Suppressor macrophage treated with lipopolysaccharide for 1 hour (primary cell): ENCODE measurements at places on chromosomes 12 and 14.
A peak's percentile ranks its signal among the peaks of the same experiment; 100 is the strongest.

- DNase-seq: no peak
Measured at GRCh38 chr12:12098691-12099015, 27.9 kb downstream of the BCL2L14 start.

DNA sequence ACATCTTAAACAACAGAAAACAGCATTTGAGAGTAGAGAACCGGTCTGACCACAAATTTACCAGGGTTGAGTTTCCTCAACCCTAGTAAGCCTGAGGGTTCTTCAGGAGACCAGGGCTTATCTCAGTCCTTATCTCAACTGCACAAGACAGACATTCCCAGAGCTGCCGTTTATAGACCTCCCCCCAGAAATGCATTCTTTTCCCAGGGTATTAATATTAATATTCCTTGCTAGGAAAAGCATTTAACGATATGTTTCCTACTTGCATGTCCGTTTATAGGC, 12.3 kb downstream of the TMEM117 start:
- DNase-seq: no peak

DNA sequence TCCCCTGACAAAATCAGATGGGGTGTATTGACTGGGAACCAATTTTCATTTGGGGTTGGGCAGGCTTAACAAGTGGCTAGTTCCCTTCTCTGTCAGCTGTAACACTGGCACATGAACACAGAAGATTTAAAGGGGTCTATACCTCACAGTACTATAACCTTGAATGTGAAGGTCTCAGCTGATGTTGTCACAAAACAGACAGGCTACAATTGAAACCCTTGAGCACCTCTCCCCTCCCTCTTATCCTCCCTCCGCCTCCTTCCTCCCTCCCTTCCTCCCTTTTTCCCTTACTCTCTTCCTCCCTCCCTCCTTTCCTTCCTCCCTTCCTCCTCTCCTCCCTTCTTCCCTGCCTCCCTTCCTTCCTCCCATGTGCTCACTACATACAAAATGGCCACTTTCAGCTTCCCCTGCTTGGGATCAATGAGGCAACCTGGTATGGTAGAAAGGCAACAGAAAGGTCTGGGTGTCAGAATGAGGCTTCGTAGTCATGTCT, 262.4 kb downstream of the TTC6 start:
- DNase-seq: no peak

- DNase-seq: no peak
Measured at GRCh38 chr12:105721051-105721825, 390.7 kb downstream of the C12orf75 start.

DNA sequence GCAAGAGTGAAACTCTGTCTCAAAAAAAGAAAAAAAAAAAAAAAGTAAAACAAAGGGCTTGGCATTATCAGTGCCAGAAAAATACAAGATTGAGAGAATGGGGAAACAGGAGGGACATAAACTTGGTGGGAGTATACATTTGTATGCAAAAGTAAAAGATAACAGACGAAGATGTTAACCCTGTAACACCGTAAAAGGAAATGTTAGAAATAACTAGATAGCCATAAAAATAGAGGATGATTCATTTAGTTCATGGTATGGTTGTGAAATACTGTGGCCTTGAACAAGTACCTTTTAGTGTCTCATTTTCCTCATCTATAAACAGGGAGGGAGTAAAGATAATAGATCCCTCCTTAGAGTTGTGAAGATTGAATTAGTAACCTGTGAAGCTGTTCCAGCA, 33.3 kb downstream of the ATP2A2 start:
- DNase-seq: peak; percentile 67

GRCh38 chr12:88518863-88519403, 61.3 kb downstream of the KITLG start:
- no peak for DNase-seq

- DNase-seq: no peak
Measured at GRCh38 chr12:73383584-73384222, 1111.5 kb downstream of the TRHDE start.
